ENCODE measurements at places on chromosomes 3 and 15.
A peak's percentile ranks its signal among the peaks of the same experiment; 100 is the strongest.

DNA sequence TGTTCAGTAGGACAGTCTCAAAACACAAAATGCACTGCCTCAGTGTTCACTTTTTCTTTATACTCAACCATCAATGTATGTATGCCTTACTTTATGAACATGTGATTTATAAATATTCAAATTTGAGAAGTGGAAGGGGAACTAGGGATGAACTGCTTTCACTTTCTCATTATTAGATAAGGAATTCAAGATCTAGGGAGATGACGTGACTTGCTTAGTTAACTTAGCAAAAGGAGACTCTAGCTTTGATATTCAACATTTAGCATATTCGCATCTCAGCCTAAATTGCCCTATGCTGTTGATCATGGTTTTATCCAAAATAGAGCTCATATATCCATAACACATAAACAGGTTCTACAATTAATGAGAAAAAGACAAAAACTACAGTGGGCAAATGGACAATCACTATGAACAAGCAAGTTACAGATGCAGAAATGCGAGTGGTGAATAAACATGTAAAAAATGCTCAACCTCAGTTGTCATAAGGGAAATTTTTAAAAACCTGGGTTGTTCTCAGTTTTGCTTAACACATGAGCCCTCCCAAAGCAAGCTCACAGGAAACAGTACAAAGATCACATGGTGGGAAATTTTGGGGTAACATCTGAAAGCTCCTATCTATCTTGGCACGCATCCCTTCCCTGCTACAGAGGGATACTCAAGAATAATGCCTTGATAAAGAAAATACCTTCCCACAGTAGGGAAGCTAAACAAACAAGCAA lies 269.8 kb downstream of the THRB start:
- DNase-seq: no peak

DNA sequence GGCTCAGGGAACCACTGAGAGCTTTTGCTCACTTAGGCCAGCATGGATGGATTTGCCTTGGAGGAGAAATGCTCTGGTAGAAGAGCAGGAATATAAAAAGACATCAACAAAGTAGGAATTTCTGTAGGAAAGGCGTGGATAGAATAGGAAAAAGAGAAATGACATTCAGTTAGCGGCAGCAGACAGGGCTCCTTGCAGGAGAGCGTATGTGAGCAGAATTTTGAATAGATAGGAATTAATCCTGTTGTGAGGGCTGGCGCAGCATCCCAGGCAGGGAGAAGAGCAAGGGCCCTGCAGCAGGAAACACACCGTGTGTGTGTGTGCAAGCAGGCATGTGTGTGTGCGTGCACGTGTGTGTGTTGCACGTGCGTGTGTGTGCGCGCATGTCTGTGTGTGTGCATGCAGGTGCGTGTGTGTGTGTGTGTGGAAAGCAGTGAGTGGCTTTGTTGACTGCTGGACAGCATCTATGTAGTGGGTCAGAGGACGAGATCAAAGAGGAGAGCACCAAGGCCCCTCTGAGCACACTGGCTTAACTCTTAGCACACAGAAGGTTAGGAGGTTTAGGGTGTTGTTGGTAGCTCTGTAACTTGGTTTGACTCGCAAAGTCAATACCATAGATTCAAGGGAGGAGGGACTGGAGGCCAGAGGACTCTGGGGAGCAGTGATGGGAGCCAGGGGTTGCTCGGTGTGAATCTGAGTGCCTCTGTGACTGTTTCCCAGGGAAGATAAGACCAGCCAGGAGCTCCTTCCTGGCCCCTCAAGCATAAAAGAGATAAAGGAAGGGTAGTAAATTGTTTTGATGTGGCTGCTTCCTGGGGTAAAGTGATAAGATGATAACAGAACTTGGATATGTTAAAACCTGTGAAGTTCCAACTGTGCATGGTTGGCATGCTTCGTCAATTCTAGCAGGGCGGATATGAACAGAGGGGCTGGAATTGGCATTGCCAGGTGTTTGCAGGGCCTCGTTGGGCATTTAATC lies 639.5 kb downstream of the NR2F2 start:
- DNase-seq: no peak

- DNase-seq: no peak
Measured at GRCh38 chr15:79724804-79725203, 172.0 kb downstream of the MTHFS start.

- no peak for DNase-seq
Measured at GRCh38 chr3:167938516-167938915, 157.2 kb downstream of the GOLIM4 start.

- no peak for DNase-seq
Measured at GRCh38 chr3:79317551-79318518, 450.0 kb downstream of the ROBO1 start.

DNA sequence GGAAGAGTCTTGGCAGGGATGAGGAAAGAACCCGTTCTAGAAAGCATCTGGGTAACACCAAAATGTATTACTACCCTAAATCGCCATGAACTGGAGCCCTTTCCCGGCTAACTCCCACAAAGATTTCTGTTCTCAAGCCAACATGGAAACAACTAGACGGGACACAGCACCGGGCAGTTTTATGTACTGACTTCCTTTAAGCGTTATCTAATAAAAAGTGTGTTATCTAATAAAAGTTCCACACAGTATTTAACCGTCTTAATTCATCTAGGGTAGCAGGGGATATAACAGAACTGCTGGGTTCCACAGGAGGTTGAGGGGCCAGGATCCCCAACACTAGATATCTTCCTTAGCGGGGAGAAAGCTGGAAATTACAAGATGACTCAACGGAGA lies 347 bp upstream of the C3orf62 start:
- no peak for DNase-seq

DNA sequence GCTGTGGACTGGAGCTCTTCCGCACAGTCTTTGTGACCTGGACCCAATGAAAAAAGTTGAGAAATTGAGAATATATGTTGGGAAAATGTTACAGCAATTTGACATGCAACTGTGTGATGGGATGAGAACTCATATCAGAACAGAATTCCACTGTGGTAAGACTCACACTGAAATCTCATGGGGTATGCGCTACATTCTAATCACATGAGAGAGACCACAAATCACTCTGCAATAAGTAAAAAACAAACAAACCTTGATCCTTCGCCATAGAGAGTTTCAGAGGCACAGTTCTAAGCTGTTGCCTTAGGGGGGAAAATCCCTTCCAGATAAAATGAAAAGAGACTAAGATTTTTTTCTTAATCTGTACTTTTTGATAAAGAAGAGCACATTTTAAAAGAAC lies 37.3 kb downstream of the LMCD1 start:
- DNase-seq: no peak

DNA sequence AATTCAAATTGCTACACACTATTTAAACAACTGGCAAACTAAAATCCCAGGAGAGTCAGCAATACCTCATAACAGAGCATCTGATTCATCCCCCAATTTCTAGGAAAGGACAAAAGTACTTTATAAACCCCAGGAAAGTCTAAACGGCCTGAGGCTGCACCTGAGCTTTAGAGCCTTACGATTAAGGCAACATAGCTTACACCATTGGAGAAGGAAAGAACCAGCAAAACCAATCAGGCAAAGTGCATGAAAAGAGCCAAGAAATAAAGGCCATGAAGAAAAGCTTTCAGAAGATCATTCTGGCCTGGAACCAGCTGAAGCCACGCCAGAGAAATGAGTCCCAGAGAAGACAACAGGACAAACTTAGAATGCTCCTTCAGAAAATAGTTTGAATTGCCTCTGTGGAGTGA lies 48.1 kb downstream of the PTPN9 start:
- DNase-seq: no peak

DNA sequence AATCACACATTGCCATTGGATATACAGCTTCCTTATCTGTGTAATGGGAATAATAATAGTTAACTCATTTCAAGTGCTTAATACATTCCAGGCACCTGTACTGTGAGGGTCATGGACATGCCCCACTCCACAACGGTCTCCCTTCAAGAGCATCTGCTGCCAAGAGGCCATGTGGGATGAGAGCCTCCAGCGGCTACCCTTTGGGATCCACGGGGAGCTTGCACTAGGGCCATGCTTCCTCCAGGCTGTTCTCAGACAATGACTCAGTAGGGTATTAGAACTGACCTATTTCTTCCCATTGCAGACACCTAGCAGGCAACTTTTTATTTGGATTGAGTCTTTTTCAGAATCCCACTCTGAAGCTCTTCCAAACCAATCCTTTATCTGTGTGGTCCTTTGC lies 1078.9 kb downstream of the TUSC7 start:
- no peak for DNase-seq

DNA sequence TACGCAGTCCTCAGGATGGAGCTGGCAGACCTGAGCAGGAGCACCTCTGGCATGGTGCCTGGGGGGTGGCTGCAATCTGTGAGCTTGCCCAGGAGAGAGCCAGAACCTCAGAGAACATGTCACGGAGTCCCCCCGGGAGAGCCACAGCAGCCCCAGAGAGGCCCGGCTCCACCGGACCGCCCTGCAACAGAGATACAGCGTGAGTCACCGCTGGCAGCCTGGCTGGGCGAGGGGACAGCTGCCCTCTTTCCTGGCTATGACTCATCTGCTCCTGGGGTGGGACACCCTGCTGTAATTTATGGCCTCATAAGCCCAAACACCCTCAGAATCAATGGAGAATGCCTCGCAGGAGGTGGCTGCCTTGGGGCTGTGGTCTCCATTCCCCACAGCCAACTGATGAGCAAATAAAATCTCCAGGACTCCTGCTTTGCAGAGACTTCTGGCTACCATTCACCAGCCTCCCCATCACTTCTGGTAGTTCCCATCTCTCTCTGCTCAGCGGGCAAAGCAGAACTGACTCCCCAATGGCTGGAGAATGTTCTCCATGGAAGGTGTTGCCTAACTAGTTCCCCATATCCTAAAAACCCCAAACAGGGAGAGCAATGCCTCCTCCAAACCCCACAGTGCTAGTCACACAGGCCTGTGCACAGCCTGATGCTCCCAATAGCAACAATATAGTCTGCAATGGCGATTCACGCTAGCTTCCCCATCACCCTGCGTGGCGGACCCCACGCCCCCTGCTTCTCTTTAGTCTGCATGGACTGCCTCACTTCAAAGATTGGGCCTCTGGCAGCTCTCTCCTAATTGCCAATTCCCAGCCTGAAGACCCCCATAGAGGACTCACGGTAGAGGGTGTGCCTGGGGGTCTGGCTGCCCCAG lies 21.6 kb downstream of the ACSBG1 start:
- DNase-seq: no peak

- no peak for DNase-seq
Measured at GRCh38 chr15:39583596-39584265, 2.9 kb downstream of the THBS1 start.

- no peak for DNase-seq
Measured at GRCh38 chr15:35067496-35068347, 17.4 kb downstream of the NANOGP8 start.

- no peak for DNase-seq
Measured at GRCh38 chr3:187014417-187014864, 84.1 kb downstream of the ST6GAL1 start.

- DNase-seq: no peak
Measured at GRCh38 chr3:71559578-71560162, 23.9 kb downstream of the FOXP1 start.

- no peak for DNase-seq
Measured at GRCh38 chr3:13461169-13462124, 18.7 kb upstream of the HDAC11 start.

DNA sequence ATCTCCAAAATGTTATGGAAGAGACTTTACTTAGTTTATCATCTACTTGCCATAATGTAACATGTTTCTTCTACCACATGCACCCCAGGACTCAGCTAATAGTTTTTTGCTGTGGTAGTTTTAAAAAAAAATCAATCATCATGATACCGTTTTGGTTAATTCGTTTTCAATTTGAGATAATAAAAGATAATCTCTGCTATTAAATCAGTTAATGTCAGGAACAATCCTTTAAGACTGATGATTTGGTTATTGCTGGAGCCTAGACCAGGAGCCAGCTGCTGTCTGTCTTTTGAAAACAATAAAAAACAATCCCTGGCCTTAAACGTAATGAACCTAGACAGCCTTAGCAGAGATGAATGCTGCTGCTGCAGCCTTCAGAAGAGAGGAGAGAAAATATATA lies 403.7 kb downstream of the OXSM start:
- DNase-seq: no peak

- DNase-seq: peak; percentile 2
Measured at GRCh38 chr3:96863129-96863740, 48.8 kb downstream of the EPHA6 start.

- DNase-seq: no peak
Measured at GRCh38 chr15:69826819-69827175, 270.9 kb downstream of the TLE3 start.

- DNase-seq: no peak
Measured at GRCh38 chr3:12585970-12586369, 29.1 kb downstream of the MKRN2 start.

GRCh38 chr3:171743327-171744157 lies 66.7 kb downstream of the PLD1 start:
- DNase-seq: no peak

- DNase-seq: no peak
Measured at GRCh38 chr15:39698444-39699390, 83.9 kb downstream of the FSIP1 start.

GRCh38 chr3:58249358-58250092 lies 11.9 kb downstream of the ABHD6 start:
- no peak for DNase-seq

GRCh38 chr3:184164648-184165330 lies 9.6 kb downstream of the DVL3 start:
- DNase-seq: no peak

- DNase-seq: no peak
Measured at GRCh38 chr3:172189987-172190603, 150.7 kb downstream of the FNDC3B start.

DNA sequence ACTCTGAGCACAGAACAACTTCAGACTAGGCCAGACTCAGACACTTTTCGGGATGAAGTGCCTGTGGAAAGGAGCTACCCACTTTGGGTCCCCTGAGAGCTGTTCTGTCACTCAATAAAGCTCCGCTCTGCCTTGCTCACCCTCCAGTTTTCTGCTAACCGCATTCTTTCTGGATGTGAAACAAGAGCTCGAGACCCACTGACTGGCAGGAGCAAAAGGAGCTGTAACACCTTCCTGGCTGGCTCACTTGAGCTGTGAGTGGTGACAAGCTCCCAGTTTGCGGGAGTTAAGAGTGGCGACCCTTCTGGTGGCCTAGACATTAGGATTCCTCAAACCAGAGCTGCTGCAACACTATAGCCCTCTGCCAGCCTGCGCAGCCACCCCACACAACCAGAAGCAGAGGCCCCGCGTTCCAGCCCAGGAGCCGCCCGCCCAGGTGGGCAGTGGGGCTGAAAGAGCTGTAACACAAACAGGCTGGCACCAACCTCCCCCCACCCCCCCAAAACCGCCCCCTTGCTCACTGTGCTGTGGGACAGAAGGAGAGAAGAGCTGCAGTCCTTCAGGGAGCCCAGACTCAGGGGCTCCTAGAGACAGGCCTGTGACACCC lies 1178.1 kb upstream of the GBE1 start:
- DNase-seq: no peak

DNA sequence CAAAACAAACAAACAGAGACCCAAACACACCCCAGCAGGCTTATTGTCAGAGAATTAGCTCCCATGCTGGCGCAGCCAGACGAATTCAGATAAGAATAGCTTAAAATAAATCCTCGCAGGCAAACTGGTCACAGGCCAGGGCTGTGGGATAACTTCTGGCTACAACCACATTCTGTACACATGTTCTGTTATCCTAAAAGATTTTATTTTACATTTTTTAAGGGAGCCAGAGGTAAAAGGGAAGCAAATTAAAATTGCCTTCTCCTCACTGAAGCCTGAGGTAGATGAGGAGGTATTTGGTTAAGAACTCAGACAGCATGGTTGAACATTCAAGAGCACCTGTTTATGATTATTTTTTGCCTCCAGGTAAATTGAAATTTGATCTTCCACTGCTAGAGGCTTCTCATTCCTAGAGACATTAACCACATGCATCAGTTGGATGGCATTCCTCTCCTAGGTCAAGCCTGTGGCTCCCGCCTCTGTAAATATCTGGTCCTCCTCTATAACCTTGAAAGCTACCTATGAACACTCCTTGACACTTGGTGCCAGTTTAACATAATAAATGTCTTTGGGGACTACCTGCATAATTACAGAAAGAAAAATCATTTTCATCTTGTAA lies 190.3 kb downstream of the SATB1 start:
- no peak for DNase-seq
